ENCODE measurements at places on chromosomes 3 and 15. TPM values are rescaled to one million over a fixed set of nuclear protein-coding genes. Genes with fewer than 3 reads are reported as not detected.

DNA sequence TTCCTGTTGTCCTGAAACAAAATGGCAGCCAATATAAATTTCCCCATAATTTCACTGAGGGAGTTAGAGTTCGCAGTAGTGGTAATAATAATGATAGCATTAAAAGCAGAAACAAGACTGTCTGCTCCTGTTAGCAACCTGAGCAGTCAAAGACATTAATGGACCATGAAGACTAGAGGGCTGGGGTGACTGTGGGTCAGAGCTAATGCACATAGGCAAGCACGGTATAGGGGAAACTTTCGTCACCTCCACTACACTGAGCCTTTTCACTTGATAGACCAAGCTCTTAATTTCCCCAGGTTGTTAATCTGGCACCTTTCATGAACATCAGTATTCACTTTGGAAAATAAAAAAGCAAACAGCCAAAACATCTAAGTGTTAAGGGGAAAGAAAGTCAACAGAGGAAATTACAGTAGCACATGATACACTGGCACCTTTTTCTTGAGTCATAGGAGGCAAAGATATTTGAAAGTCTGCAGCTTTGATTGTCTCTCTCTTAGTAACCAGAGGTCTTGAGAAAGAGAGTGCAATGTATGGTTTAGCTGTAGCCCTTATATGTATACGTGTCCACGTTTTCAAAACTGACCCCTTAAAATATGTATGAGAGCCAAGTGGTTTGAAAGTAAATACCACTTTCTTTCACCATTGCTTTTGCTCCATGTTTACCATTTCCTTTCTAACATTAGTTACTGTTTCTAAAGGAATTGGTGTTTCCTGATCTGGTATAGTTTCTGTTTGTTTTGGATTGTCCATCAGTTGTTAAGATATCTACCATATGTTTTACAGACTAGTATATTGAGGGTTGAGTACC is 104.8 kb downstream of the FILIP1L start:
- no peak for DNase-seq
- H3K4me1 ChIP-seq: peaks cover 7% of the 10 kb centered on the region
- H3K4me3 ChIP-seq: no peak overlapping the region
- no peaks in the 10 kb centered on the region for H3K27me3 ChIP-seq

- H3K4me1 ChIP-seq: no peaks in the 10 kb centered on the region
- no peak for DNase-seq
- H3K4me3 ChIP-seq: no peak overlapping the region
- H3K36me3 ChIP-seq: no peaks in the 10 kb centered on the region
- no peak overlapping the region for H3K27ac ChIP-seq
- no peaks in the 10 kb centered on the region for H3K27me3 ChIP-seq
Measured at GRCh38 chr3:83438188-83438587, 1520.6 kb upstream of the CADM2 start.

DNA sequence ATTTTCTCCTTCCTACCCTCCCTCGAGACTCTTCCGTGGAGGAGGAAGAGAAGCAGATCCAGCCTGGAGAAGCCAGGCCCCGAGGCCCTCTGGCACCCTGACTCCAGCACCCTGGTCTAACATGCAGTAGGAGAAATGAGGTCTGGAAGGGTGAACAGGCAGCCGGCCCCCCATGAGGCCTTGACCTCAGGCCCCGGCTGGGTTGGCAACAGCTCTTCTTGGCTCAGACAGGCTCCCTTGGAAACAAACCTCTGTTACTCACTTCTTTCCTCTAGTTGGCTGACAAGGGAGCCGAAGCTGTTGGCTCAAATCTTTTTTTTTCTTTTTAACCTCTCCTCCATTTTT is 73.4 kb downstream of the CPN2 start:
- H3K27me3 ChIP-seq: peaks cover 8% of the 10 kb centered on the region
- peaks cover 5% of the 10 kb centered on the region for H3K4me1 ChIP-seq
- H3K36me3 ChIP-seq: no peaks in the 10 kb centered on the region
- no peak for DNase-seq
- no peak overlapping the region for H3K4me3 ChIP-seq
- H3K27ac ChIP-seq: no peak overlapping the region

DNA sequence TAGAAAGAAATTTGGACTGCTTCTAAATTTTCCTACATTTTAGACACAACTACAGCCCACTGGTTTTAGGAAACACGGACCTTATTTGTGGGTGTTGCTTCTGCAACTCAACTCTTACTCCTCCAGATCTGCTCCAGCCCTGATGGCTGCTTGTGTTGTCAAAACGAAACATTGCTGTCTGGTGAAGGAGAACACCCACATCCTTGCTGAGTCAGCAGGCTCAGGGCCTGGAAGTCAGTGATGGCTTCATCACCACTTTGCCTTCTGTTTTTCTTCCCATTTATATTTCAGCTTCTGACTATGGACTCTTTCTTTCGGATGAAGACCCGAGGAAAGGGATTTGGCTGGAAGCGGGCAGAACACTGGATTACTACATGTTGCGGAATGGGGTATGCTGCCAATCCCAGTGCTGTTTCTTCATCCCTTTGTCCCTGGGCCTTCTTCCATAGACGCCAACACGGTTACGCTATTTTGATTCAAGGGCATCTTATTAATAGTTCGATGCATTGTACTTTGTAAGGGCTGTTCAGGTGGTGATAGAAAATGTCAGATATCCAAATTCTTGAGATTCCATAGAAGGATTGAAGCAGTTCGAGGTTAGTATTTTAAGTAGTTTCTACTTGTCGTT is 392.6 kb upstream of the TPM1 start:
- no peaks in the 10 kb centered on the region for H3K36me3 ChIP-seq
- no peaks in the 10 kb centered on the region for H3K27me3 ChIP-seq
- no peak overlapping the region for H3K4me3 ChIP-seq
- H3K27ac ChIP-seq: no peak overlapping the region

- peaks cover 7% of the 10 kb centered on the region for H3K27me3 ChIP-seq
- no peak overlapping the region for H3K27ac ChIP-seq
- H3K4me1 ChIP-seq: no peaks in the 10 kb centered on the region
- H3K36me3 ChIP-seq: no peaks in the 10 kb centered on the region
- no peak for DNase-seq
Measured at GRCh38 chr15:39357480-39358268, 223.2 kb upstream of the THBS1 start.

Gene DZIP1L
- total RNA-seq: not detected

DNA sequence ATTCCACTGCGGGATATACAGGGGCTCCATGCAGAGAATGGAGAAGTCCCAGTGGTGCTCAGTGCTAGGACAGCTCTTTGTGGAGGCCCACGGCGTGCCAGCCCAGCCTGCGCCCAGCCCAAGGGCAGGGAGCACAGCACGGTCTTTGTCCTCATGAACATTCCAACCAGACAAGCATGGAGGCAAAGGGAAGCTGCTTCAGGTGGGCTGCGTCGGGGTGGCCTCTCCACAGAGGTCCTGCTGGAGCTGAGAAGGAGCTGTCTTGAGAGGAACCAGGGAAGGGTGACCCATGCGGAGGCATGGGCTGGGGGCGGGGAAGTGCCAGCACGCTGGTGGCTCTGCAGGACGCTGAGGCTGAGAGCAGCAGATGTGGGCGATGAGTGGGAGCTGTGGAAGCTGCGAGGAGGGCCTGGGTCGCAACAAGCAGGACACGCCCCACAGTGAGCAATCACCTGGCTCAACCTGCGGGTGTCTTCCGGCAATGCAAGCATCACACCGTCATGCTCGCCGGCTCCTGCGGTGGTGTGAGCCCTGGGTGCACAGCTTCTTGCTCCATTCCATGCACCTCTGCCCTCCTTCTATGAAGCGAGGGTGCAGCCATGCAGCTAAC is 14.0 kb upstream of the KLF15 start:
- peaks cover 2% of the 10 kb centered on the region for H3K27me3 ChIP-seq
- no peak for DNase-seq
- no peaks in the 10 kb centered on the region for H3K4me1 ChIP-seq
- no peaks in the 10 kb centered on the region for H3K36me3 ChIP-seq

- H3K4me1 ChIP-seq: peaks cover 3% of the 10 kb centered on the region
- H3K27me3 ChIP-seq: no peaks in the 10 kb centered on the region
- H3K36me3 ChIP-seq: peaks cover 2% of the 10 kb centered on the region
- H3K4me3 ChIP-seq: no peak overlapping the region
- DNase-seq: no peak
Measured at GRCh38 chr3:71549951-71550350, 33.6 kb downstream of the FOXP1 start.

Gene GOLGA6C
- total RNA-seq: not detected

GRCh38 chr3:26714485-26714884 is 91.9 kb downstream of the LRRC3B start:
- no peak overlapping the region for H3K27ac ChIP-seq
- H3K36me3 ChIP-seq: no peaks in the 10 kb centered on the region
- no peak for DNase-seq
- H3K4me1 ChIP-seq: no peaks in the 10 kb centered on the region
- H3K4me3 ChIP-seq: no peak overlapping the region

DNA sequence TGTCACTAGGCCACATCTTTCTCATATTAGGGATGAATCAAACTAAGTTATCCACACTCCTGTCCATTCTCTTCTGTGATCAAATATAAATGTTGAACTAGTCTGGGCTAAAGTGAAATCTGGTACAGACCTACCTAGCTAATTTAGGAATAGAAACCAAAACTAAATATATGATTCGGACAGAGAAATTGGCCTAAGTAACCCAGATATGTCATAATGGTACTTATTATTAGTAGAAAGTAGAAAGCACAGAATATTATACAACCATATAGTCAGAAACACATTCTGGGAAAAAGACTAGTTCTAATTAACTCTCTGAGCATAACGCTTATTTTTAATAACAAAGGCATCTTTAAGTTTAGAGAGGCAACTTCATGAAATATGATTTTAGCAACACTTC is 389.0 kb downstream of the LSAMP start:
- no peaks in the 10 kb centered on the region for H3K27me3 ChIP-seq
- H3K4me1 ChIP-seq: no peaks in the 10 kb centered on the region
- H3K4me3 ChIP-seq: no peak overlapping the region
- no peak overlapping the region for H3K27ac ChIP-seq
- H3K36me3 ChIP-seq: no peaks in the 10 kb centered on the region

DNA sequence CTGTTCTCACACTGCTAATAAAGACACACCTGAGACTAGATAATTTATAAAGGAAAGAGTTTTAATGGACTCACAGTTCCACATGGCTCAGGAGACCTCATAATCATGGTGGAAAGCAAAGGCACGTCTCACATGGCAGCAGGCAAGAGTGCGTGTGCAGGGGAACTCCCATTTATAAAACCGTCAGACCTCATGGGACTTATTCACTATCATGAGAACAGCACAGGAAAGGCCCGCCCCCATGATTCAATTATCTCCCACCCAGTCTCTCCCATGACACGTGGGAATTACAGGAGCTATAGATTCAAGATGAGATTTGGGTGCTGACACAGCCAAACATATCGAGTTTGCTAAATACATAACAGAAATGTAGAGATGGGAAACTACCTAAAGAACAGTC is 39.5 kb upstream of the DGKG start:
- no peak for DNase-seq
- no peaks in the 10 kb centered on the region for H3K36me3 ChIP-seq
- H3K4me3 ChIP-seq: no peak overlapping the region
- peaks cover 7% of the 10 kb centered on the region for H3K27me3 ChIP-seq
- H3K4me1 ChIP-seq: no peaks in the 10 kb centered on the region

GRCh38 chr3:150870406-150870805 is 34.8 kb downstream of the MINDY4B start:
- H3K36me3 ChIP-seq: no peaks in the 10 kb centered on the region
- DNase-seq: no peak
- peaks cover 14% of the 10 kb centered on the region for H3K27me3 ChIP-seq
- H3K4me1 ChIP-seq: peaks cover under 1% of the 10 kb centered on the region
- no peak overlapping the region for H3K27ac ChIP-seq

- peaks cover 3% of the 10 kb centered on the region for H3K27me3 ChIP-seq
- H3K4me1 ChIP-seq: no peaks in the 10 kb centered on the region
- H3K36me3 ChIP-seq: no peaks in the 10 kb centered on the region
- no peak for DNase-seq
- no peak overlapping the region for H3K27ac ChIP-seq
Measured at GRCh38 chr3:146382386-146382785, 87.0 kb downstream of the PLSCR2 start.

GRCh38 chr3:3919316-3919715 is 120.1 kb downstream of the LRRN1 start:
- H3K36me3 ChIP-seq: no peaks in the 10 kb centered on the region
- H3K27me3 ChIP-seq: no peaks in the 10 kb centered on the region
- H3K4me3 ChIP-seq: no peak overlapping the region
- DNase-seq: no peak
- no peaks in the 10 kb centered on the region for H3K4me1 ChIP-seq
- no peak overlapping the region for H3K27ac ChIP-seq

Gene ALDH1L1
- total RNA-seq: not detected

- H3K4me3 ChIP-seq: no peak overlapping the region
- no peaks in the 10 kb centered on the region for H3K36me3 ChIP-seq
- H3K27ac ChIP-seq: no peak overlapping the region
- H3K4me1 ChIP-seq: peaks cover 20% of the 10 kb centered on the region
Measured at GRCh38 chr15:65032801-65033537, 3.5 kb upstream of the MTFMT start.

- no peak overlapping the region for H3K4me3 ChIP-seq
- no peaks in the 10 kb centered on the region for H3K27me3 ChIP-seq
- no peak for DNase-seq
- H3K27ac ChIP-seq: no peak overlapping the region
Measured at GRCh38 chr15:59190291-59190690, 16.4 kb upstream of the LDHAL6B start.

DNA sequence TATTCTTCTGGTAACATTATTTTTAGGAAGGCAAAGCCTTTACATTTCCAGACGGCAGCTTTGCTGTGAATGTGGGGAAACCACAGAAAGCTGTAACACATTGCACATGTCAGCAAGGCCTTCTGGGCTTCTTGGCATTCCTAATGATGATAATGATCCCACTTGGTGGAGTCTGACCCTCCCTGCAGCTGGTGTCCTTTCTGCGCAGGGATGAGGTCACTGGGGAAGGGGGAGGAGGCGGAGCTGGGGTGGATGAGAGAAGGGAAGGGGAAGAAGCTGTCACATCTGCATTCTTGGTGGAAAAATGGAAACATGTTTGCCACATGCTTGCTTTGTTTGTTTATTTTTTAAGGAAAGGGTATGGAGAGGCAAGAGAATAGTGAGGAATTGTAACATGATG is 68.6 kb downstream of the FILIP1L start:
- H3K4me1 ChIP-seq: peaks cover 12% of the 10 kb centered on the region
- H3K36me3 ChIP-seq: no peaks in the 10 kb centered on the region
- no peak overlapping the region for H3K27ac ChIP-seq
- H3K4me3 ChIP-seq: no peak overlapping the region
- DNase-seq: no peak

DNA sequence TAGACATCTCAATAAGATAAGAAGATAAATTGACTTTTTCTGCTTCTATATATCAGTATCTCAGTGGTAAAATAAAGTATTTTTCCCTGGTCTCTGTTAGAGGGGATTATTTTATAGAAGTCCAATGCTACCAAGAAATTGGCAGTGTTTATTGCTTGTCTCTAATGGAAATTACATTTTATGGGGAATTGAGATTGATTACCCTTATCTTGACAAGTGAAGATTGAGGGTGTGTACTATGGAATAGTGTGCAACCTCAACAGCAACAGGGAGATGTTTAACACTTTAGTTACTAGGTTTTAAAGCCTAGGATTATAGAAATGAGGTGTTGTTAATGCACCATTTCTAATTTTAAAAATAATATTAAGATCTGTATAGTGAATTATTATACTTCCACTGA is 154.8 kb upstream of the ROBO1 start:
- no peak for DNase-seq
- H3K36me3 ChIP-seq: no peaks in the 10 kb centered on the region
- H3K4me3 ChIP-seq: no peak overlapping the region
- no peaks in the 10 kb centered on the region for H3K4me1 ChIP-seq
- H3K27ac ChIP-seq: no peak overlapping the region
